ENCODE measurements at places on chromosomes 7 and 10.

GRCh38 chr10:25901199-25901598 lies 32.8 kb upstream of the MYO3A start:
- no peak for DNase-seq

DNA sequence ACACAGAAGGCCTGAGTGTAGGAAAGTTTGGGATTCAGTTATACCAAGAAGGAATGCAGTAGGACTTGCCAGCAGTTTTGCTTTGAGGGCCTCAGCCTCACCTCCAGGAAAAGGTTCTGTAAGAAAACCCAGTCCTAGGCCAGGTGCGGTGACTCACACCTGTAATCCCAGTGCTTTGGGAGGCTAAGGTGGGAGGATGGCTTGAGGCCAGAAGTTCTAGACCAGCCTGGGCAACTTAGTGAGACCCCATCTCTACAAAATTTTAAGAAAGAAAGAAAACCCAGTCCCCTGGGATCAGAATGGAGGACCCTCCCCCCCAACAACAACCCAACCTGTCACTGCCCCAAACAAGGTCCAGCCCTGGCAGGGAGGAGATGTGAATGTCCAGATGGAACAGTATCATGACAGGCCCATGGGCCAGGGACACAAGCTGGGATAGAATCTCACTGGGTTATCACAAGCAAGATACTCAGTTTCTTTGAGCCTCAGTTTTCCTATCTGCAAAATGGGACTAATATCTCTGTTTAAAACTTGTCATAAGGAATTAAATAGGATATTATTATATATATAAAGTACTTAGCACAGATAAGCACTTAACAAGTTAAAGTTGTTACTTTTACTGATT lies 68.7 kb downstream of the GTF2IRD1 start:
- no peak for DNase-seq

GRCh38 chr10:78591066-78591465 lies 477.7 kb upstream of the ZMIZ1 start:
- no peak for DNase-seq

DNA sequence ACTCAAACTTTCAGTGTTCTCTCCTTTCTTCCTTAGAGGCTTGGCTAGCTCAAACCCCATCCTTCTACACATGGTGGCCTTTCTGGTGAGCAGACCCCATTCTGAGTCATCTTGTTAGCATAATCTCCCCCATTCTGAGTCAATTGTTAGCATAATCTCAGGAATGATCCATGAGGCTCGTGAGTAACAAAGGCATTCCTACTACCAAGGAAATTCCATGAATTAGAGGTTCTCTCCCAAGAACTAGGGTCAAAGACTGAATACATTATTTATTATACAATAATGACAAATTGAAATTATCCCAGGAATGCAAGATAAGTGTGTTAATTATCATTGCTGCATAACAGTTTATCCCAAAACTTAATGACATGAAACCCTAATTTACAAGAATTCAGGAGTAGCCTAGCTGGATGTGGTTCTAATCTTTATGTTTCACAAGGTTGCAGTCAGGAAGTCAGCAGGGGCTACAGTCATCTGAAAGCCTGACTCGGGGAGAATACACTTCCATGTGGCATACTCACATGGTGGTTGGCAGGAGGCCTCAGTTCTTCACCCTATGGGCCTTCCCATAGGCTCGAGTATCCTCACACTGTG lies 100.2 kb downstream of the MMRN2 start:
- DNase-seq: no peak

GRCh38 chr10:127883516-127883915 lies 9.2 kb downstream of the CLRN3 start:
- DNase-seq: no peak

DNA sequence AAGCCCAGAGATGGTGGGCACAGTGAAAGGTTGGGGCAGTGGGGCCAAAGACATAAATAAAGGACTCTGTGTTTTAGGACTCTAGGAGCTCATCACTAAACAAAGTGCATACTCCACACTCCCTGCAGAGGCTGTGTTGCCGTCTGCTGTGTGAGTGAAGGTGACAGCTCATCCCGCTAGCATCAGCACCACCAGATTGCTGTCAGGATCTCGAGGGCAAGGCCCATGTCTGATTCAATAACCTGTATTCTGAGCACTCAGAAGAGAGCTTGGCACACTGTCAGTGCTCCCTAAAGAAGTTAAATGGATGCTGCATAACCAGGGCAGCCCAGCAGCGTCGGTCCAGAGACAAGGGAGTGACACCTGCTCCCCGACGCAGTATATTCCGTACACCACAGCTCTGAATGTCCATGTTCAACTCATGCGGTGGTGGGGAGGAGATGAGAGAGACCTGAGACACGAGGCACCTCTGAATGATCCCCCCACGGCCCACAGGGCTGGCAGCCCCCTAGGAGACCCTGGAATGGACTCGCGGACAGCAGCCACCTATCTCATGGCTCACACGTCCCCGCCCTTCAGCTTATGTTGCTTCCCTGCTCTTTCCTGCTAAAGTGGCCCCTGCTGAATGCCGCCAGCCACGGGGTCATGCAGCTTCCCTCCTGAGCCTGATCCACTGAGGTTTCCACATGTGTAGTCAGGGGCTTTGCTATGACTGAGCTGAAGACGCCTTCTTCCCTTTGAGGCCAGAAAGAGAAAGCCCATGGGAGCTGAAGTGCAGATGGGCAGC lies 132.7 kb upstream of the KCNMA1 start:
- no peak for DNase-seq

- no peak for DNase-seq
These were observed 129.0 kb downstream of the DNAH11 start for GRCh38 chr7:21671859-21672258.

GRCh38 chr7:71777278-71777677 lies 634.9 kb downstream of the CALN1 start:
- DNase-seq: no peak
